ENCODE measurements at places on chromosomes 5 and 9.

DNA sequence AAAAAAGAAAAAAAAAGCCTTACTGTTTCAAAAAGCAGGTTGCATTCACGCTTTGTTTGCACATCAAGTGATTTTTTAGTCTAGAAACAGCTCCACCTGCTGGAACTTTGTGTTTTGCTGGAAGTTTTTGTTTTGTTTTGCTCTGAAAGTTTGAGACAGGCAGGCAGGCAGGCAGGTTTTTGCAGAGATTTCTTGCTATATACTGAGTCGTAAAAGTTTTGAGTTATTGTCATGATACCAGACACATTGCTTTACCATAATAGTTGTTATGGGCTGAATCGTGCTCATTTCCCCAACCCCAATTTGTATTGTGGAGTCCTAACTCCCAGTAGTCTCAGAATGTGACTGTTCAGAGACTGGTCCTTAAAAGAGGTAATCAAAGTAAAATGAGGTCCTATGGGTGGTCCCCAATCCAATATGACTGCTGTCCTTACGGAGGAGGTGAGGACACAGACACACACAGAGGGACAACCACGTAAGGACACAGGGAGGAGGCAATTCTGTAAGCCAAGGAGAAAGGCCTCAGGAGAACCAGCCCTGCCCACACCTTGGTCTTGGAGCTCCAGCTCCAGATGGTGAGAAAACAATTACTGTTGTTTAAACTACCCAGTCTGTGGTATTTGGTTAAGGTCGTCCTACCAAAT lies 20.9 kb downstream of the OR2Y1 start:
- peak; percentile 4 for DNase-seq

DNA sequence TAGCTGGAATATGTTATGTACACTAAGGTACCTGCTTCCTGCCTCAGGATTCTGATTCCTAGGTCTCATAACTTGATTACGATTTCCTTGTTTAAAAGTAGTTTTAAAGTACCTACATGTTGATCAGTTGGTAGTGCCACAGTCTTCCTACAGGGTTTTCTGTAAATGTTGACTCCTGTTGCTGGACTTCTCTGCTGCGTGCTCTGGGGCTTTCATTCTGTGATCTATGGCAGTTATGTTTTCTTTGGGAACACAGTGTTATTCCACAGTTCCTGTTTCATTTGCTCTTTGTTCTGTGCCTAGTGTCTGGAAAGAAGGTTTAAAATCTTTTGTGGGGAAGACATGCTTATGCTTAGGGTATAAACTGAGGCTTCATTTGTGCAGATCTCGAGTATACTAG lies 343.5 kb downstream of the PLK2 start:
- DNase-seq = no peak

- no peak for DNase-seq
Observed at GRCh38 chr5:58708456-58708855, 125.6 kb downstream of the RAB3C start.

GRCh38 chr9:69719983-69720382 lies 39.8 kb downstream of the PTAR1 start:
- DNase-seq = no peak

DNA sequence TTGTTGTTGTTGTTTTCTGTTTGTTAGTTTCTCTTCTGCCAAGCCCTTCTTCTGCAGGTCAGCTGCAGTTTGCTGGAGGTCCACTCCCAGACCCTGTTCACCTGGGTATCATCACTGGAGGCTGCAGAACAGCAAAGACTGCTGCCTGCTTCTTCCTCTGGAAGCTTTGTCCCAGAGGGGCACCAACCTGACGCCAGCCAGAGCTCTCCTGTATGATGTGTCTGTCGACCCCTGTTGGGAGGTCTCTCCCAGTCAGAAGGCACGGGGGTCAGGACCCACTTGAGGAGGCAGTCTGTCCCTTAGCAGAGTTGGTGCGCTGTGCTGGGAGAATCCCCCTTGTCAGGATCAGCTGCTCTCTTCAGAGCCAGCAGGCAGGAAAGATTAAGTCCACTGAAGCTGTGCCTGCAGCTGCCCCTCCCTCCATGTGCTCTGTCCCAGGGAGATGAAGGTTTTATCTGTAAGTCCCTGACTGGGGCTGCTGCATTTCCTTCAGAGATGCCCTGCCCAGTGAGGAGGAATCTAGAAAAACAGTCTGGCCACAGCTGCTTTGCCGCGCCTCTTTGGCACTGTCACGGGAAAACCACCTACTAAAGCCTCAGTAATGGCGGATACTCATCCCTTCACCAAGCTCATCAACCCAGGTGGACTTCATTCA lies 299.2 kb downstream of the EDIL3 start:
- no peak for DNase-seq

GRCh38 chr5:74179179-74179578 lies 461.3 kb downstream of the ENC1 start:
- peak; percentile 52 for DNase-seq

DNA sequence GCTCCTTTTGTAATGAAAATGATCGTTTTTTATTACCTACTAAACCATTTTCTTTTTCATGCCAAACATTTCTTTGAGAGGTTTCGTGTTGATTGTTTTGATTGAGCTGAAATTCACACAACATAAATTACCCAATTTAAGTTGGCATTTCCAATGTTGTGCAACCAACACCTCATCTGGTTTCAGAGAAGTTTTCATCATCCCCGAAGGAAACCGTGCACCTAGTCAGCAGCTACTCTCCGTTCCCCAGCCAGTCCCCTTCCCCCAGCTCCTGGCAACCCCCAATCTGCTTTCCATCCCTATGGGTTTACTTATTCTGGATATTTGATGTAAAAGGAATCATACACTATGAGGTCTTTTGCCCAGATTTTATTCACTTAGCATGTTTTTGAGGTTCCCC lies 123.6 kb downstream of the ADCY2 start:
- DNase-seq = no peak

- DNase-seq = no peak
Observed at GRCh38 chr5:31965227-31965626, 208.9 kb downstream of the GOLPH3 start.

DNA sequence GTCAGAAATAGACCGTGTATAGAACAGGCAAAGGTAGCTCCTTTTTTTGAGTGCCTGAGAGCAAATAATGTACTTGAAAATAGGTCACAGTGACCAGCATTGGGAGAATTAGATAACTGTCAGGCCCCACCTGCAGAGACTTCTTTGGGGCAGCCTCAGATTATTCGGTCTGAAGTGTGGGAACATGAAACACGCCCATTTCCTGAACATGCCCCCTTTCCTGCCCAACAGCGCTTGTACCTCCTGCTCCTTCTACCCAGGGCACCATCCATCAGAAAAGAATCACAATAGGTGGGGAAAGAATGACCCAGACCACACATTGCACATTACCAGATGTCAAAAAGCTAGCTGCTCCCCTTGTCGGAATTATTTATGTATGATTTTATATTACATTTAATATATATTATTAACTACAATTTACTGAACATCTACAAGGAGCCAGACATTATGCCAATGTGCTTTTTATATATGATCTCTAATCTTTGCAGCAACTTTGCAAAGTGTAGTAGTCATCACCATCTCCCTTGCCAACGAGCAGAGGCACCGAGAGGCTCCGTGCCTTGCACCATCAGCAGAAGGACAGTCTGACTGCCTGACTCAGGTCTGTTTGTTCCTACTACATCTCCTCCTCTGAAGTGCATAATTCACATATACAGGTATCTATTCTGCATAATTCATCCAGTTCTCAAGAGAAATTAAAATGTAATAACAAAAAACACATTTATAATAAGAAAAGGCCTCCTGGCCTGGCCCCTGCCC lies 39.5 kb downstream of the PTPN3 start:
- DNase-seq = no peak

DNA sequence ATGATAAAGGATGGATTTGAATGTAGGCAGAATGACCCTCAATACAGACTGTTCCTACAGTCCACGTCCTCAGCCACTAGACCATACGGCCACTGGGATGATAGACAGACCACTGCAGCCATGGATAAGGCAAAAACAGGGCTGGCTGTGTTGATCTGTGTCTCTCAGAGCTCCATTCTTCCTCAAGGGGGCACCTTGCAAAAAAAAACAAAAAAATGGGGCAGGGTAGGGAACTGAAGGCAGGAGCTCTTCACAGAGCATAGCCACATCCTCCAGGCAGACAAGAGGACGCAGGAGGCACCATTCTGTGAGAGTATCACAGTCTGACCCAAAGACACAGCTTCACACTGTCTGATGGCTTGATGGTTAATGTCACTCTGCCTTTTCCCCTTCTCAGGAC lies 61.2 kb upstream of the GABRP start:
- DNase-seq = no peak

- DNase-seq = no peak
Observed at GRCh38 chr5:78787783-78788182, 139.2 kb upstream of the LHFPL2 start.

DNA sequence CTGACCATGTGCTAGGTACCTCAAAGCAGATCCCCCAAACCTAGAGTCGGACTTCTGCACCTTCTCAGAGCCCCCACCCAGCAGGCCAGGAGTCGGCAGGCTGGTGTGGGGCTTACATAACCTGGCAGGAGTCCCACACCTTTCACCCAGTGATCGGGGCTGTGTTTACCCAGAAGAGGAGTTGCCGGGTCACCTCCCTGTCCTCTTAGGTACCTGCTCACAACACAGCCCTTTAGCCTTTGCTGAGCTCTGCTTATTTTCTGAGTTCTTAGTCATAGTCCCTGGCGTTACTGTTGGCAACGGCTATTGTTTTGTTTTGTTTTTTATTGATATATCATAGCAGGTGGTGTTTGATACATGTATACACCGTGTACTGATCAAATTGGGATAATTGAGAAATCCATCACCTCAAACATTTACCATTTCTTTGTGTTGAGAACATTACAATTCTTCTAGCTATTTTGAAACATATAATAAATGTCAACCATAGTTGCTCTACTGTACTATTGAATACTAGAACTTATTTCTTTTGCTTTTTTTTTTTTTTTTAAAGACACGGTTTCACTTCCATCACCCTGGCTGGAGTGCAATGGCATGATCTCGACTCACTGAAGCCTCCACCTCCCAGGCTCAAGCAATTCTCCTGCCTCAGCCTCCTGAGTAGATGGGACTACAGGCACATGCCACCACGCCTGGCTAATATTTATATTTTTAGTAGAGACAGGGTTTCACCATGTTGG lies 10.4 kb upstream of the EEIG1 start:
- no peak for DNase-seq

DNA sequence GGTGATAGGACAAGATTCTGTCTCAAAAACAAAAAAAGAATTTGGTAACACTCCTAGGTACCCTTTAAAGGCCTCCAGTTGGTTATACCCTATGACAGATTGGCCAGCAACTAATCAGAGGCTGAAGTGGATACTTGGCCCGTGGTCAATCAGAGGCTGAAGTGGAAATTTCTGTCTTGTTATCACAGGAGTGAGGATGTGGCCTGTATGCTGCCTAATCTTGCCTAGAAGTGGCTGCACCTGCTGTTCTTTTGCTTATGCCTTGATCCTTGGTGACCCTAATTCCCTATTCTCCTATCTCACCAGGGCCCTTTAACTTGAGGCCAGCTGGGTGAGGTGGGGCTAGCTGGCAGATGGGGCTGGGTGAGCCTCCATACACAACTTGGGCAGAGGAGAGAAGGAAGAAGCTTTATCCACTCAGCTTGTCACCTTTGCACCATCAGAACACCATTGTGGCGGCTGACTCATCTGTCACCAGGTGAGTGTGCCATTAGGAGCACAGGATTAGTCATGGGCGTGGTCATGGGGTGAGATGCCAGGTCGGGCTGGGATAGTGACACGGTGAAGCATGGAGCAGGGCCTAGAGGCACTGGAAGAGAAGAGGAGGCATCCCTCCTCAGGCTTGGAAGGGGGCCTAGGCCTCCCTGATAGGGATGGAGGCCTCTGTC lies 41.5 kb downstream of the SAR1B start:
- no peak for DNase-seq

GRCh38 chr9:98943682-98944056 lies at the start of gene COL15A1:
TSS of gene COL15A1 (plus strand) at chr9:98943907. CDS start at chr9:98944062, 155 bp downstream.
- no peak for DNase-seq

GRCh38 chr9:124617477-124618141 lies 110.4 kb upstream of the NR5A1 start:
- DNase-seq = no peak

DNA sequence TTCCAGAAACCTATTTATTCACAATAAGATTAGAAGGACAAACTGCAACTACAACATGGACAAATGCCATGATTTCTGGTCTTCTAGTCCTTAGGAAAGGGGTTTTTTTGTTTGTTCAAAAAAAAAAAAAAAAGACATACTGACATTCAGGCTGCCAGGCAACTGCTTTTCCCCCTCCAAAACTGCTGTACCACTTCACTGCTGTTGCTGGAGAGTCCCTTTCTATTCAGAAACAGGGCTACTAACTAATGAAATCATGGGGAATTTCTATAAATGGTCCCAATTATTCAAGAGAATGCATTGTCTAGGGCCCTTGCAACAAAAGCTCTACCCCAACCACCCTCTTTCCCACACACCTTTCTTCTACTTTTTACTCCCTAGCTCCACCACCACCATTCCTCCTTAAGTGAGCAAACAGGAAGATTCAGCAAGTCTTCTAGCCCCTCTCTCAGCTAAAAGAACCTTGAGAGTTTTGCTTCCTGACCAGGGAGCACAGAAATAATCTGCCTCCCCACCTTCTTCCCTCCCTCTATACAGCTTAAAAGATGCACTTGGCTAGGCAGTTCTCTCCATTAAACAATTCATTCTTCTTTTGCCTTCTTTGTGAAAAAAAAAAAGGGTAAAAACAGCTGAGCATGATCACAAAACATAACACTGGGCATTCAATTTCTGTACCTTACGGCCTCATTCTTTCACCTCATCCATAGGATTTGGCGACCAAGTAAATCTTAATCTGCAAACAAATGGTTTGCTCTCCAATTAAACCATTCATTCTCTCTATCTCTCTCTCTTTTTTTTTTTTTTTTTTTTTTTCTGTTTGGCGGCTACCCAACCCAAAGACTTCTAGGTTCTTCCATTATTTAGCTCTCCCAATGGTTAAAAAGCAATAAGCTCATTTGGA lies 13.8 kb downstream of the ZNF608 start:
- no peak for DNase-seq

DNA sequence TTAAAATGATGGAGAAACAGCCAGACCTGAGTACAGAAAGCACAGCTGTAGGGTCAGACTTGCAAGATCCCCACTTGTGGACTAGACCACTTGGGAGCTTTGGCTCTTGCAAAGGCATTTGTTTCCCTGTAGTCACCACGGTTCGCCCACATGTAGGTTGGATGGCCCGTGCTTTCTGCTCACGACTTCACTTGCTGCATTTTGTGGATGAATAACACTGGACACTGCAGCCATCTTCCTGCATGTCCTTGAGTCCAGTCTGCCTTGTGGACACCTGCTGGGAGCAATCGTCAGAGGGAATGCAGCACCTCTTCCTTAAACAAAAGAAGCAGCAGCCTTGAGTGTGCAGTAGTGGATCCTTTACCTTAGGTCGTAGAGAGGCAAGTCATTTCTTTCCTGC lies 372.9 kb upstream of the IRX2 start:
- no peak for DNase-seq

Data from kidney epithelial cell (primary cell).